Left hindlimb (tissue), 1 donor: ENCODE measurements at places on chromosomes 6 and 20.
A peak's percentile ranks its signal among the peaks of the same experiment; 100 is the strongest.

GRCh38 chr20:4633379-4633778, 88.3 kb upstream of the PRND start:
- no peak for DNase-seq

- no peak for DNase-seq
Measured at GRCh38 chr6:33508935-33509926, 54.9 kb downstream of the ZBTB9 start.

- no peak for DNase-seq
Measured at GRCh38 chr6:39268721-39269120, 39.4 kb upstream of the KCNK5 start.

GRCh38 chr6:71886184-71887005, at the start of gene RIMS1:
Gene RIMS1, plus strand, starts transcription at chr6:71886550. Its CDS starts 474 bp downstream, at chr6:71887024.
- DNase-seq: peak; percentile 35

DNA sequence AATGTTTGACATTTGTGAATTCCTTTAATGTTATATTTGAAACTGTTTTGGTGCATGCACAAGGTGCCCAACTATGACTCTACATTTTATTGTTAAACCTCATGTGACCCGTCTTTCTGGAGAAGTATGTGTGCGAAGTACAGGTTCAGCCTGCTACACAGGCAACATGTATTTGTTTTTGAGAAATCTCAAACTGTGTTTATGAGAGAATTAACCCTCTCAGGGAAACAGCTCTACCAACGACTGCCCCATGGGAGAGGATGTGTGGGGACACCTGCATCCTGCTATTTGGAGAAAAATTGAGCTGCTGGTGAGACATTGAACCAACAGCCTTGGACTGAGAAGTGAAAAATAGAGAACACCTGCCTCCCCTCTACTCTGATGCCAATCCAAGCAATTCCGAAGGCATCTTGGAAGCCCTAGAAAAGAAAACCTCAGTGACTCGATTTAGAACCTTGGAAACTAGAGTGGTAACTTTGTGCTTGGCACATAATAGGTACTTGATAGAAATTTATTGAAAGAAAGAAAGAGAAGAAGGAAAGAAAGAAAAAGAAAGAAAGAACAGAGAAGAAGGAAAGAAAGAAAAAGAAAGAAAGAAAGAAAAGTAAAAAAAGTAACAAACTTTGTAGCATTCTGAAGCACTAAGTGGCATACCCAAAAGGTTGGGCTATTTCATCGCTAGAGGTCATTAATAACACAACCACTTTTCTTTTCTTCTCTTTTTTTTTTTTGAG, 2.9 kb upstream of the AKAP12 start:
- DNase-seq: no peak

DNA sequence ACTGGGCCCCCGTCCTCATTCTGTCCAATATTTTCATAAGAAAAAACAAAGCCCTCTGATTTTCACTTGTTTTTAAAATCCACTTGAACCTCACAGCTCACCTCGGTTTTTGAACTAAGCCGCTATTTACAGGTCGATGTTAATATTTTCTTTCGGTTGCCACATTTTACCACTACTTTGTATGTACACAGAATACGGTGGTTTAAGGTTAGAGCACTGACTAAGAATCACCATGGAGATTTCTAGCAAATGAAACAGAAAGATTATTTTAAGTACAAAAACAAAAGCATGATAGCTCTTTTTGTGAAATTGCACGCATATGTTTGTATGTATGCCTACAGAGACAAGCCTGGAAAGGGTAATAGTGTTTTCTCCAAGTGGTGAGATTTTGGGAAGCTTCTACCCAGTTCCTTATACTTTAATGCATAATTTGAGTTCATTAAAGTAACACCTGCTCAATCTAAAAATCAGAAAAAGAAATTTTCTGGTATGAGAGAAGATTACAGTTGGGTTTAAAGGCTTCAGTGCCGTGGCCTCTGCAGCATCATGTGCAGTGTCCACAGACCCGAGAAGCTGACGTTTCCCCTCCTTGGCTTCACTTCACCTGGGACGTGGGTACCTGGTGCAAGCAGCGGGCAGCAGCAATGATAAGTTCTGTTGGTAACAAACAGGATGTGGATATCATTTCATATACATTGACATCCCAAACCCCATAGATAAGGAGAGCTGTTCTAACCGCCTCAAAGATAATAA, 144.0 kb downstream of the UST start:
- no peak for DNase-seq

- peak; percentile 60 for DNase-seq
Measured at GRCh38 chr6:33761922-33762629, 15.4 kb upstream of the IP6K3 start.

GRCh38 chr6:128121610-128122009, 220.8 kb upstream of the THEMIS start:
- DNase-seq: no peak

DNA sequence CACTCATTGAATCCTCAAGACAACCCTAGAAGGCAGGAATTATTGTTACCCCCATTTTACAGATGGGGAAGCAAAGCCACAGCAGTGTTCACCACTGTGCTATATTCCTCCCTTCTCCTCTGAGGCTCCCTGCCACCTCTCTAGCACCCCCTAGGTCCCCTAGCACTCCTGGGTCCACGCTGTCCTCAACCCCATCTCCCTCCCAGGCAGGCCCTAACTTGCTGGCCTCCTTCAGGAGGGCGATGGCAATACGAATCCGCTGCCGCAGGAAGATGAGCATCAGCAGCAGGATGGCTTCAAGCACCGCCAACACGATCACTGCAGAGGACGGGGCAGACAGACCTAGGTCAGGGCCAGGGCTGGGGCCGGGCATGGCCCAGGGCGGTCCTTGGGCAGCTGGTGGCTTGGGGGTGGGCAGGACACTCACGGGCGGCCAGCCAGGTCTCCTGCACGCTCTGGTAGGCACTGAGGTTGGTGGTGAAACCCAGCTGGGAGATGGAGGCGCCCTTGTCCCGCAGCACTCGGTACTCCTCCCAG, 7.8 kb upstream of the NEU1 start:
- no peak for DNase-seq

- peak; percentile 44 for DNase-seq
Measured at GRCh38 chr6:64683682-64684081, 1023.3 kb downstream of the EYS start.

DNA sequence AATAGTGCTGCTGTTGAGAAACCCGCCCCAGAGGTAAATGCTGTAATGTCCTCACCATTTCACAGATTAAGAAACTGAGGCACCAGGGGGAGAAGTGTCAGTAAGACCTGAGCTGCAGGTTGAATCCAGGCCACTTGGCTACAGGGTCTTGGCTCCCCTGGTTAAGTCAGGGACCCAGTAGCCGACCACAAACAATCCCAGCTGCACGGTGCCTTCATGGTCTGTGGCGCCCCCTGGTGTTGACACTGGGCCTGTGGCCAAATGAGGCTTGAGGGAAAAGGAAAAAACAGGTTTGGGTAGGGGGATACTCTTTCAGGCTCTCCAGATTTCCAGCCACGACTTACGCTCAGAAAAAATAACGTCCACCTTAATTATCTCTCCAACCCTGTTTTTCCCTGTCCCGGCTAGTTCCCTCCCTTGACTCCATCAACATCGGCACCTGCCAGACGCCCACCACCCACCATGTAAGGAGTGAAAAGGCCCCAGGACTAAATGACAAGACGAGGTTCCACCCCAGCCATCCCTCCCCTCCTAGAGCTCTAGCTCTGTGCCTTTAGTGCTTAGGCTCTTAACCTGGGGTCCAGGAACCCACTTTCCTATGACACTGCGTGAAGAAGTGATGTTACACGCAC, 47.7 kb upstream of the POLR1H start:
- no peak for DNase-seq

DNA sequence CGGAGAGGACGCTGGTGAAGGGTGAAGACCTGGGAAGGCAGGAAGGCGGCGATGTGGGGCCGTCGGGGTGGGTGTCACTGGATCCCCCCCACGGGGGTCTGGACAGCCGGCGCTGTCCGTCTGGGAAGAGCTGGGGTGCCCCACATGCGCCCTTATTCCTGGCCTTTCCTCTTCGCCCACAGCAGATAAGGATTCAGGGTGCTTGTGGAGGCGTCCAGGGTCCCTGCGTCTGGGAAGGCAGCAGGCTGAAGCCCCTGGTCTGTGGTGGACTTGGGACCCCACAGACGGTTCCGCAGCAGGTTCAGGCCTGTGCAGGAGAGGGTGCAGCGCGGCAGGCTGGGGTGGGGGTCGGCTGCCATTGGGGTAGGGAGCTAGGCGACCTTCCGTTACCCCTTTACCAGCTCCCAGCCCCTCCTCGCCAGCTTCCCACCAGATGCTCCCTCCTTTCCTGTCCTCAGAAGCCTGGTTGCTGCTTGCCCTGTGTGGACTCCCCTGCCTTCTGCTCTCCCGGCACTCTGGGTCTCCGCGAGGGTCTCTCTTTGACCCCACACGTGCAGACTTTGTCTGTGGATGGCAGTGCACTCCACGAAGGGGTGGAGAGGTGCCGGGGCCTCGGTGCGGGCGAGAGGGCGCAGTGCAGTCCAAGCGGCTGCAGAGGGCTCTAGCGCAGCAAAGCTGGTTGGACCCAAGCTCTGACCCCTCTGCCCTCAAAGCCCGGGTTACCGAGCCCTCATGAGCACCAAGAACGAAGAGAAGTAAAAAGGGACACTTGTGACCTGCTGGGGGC, 2.1 kb upstream of the GATA5 start:
- DNase-seq: no peak

- no peak for DNase-seq
Measured at GRCh38 chr20:19696620-19697019, 61.4 kb upstream of the RIN2 start.

DNA sequence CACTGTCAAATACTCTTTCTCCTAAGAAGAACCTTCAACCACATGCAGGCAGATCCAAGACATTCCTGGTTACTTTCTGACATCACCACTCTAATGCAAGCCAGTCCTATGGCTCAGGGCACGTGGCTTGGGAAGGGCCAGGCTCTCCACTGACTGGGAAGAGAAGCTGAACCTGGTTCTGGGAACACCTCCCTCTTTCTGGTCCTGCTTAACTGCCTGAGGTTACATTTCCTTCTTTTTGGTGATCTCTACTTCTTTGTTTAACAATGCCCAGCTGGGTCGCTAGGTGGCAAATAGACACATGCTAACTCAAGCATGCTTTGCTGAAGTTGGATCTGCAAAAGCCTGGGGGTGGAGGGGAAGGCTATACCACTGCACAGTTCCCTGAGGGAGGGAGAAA, 249.8 kb downstream of the GMDS start:
- DNase-seq: no peak

DNA sequence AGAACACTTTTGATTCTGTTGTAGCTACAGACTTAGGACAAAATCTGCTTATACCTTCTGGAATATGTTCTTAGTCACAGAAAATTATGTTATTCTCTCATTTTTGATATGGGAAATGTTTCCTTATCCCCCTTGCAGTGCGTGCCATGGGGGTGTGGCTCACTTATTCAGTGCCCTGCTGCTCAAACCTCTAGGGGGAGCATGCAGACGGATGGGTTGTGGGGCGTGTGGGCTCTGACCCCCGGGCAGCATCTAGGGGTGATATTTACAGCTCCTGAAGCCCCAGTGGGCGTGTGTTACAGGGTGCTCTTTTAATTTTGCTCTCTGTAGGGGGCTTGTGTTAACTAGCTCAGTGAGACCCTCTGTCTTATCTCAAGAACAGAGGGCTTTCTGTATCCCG, 61.3 kb upstream of the FERMT1 start:
- DNase-seq: no peak

- no peak for DNase-seq
Measured at GRCh38 chr6:14100138-14100537, 17.4 kb upstream of the CD83 start.

DNA sequence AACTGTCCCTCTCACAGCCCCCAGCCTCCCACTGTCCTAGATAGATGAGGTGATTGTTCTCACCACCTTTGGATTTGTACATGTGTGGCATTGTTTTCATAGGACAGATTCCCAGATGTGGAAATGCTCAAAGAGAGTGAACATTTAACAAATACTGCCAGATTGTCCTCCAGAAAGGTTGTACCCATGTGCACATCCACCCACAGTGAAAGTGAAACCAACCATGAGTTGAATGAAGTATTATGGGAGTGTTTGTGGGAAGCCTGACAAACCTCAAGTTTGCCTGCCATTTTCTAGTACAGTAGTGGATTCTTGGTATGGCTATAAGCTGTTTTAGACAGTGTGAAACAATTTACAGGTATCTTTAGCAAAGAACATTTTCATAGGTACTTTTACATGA, 42.7 kb downstream of the ANKRD6 start:
- DNase-seq: no peak

DNA sequence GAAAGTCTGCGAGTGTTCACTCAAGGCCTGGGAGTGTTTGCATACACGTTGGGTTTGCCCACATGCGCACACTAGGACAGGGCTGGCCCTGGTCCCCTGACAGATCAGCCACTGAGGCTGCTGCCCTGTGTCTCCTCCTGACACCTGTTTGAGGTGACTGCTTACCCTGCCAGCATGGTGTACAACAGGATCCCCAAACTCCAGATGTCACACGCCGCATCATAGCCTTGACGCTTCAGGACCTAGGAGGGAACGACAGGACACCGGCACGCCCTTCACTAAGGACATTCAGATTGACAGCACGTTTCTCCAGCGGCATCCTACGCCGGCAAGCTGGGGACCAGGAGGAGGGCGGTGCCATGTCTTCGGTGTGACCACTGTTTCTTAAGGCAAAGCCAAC, 37.0 kb upstream of the MPC1 start:
- DNase-seq: no peak

DNA sequence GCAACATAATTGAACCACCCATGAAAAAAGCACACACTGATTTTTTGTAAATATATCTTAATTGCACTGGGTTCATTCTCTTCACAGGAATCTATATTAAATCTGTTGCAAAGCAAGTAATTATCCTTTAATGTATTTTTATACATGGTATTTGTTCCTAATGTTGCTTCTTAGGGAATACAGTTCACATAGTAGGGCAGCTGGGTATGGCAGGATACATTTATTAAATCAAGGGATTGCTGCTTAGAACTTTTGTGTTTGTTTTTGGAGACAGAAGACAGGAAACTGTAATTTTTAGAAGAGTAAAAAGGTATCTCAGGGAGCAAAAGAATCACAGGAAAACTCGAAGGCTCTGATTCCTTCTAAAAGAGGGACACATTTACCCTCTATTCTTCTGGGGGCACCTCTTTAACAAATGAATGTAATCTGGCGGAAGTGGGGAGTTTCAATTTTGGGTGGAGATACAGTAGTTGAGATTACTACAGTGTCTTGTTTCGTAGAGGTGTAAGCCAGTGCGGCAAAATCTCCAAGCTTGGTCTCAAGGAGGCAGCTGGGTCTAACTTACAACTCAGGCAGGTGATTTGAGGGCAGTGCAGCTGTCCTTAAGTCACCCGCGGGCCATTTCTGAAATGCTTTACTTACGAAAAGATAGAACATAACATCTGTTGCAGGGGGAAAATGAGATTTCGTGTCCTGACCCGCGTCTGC, 812 bp upstream of the SMIM13 start:
- DNase-seq: no peak

GRCh38 chr6:150273457-150274309, 95.1 kb upstream of the IYD start:
- DNase-seq: no peak

- no peak for DNase-seq
Measured at GRCh38 chr20:37524859-37525708, 2.6 kb downstream of the BLCAP start.

DNA sequence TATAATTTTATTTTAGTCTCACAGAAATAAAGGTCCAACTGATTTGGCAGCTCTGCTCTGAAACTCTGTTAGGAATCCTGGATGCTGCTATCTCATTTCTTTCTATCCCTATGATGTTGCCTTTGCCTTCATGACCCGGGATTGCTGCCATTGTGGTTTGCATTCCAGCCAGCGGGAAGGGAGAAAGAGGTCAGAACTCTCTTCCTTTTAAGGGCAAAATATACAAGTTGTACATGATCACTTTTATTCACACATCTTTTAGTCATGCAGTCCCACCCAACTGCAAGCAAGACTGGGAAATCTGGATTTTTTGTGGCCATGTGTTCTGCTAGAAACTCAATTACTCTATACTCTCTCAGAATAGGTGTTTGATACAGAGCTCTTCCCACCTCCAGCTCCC, 263.1 kb upstream of the ZFP64 start:
- DNase-seq: no peak
